Common myeloid progenitor, CD34-positive (primary cell): ENCODE measurements at places on chromosomes 7 and 10.

GRCh38 chr7:80678707-80679106 is 40.3 kb downstream of the CD36 start:
- H3K27ac ChIP-seq, result no peak overlapping the region
- no peaks in the 10 kb centered on the region for H3K27me3 ChIP-seq
- H3K4me3 ChIP-seq, result no peak overlapping the region
- H3K4me1 ChIP-seq, result no peaks in the 10 kb centered on the region

GRCh38 chr10:13105184-13105583 is 5.2 kb downstream of the OPTN start:
- no peaks in the 10 kb centered on the region for H3K27me3 ChIP-seq
- H3K27ac ChIP-seq, result no peak overlapping the region
- H3K4me3 ChIP-seq, result no peak overlapping the region
- no peak for DNase-seq
- peaks cover 15% of the 10 kb centered on the region for H3K4me1 ChIP-seq

DNA sequence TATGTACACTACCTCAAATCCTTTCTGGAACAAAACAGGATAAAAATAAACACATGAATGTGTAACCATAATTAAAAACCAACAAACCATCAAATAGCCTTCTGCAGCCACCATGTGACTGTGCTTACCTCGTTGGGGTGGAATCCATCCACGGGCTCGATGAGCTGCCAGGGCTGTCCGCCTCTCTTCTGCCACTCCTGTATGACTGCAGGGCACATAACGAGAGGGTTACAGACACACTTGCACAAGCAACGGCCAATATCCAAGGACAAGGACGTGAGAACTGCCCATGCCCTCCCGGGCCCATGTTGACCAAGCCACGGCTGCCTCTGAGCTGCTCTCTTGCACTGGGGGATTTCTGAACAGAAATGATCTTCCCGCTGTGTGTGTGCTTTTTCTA is 132.2 kb downstream of the ANLN start:
- no peaks in the 10 kb centered on the region for H3K27me3 ChIP-seq
- no peaks in the 10 kb centered on the region for H3K36me3 ChIP-seq
- peaks cover 9% of the 10 kb centered on the region for H3K4me1 ChIP-seq
- no peak overlapping the region for H3K27ac ChIP-seq
- H3K4me3 ChIP-seq, result no peak overlapping the region

DNA sequence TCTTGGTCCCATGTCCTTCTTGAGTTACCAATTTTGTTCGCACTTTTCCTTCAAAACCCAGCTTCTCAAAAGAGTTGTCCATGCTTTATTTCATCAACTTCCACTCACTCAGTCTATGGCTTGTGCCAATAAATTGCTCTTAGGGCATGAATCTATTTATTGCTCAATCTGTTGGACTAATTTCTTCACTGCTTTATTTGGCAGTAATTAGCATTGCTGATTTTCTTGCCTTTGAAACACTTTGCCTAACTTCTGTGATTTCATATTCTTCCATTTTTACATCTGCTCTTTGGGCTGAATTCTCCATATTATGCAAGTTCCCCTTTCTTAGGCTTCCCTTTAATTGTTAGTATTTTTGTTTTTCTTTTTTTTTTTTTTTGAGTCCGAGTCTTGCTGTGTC is 16.8 kb downstream of the DLD start:
- H3K27ac ChIP-seq, result no peak overlapping the region
- no peaks in the 10 kb centered on the region for H3K27me3 ChIP-seq
- DNase-seq, result no peak
- peaks cover 80% of the 10 kb centered on the region for H3K36me3 ChIP-seq
- H3K4me1 ChIP-seq, result no peaks in the 10 kb centered on the region
- no peak overlapping the region for H3K4me3 ChIP-seq

DNA sequence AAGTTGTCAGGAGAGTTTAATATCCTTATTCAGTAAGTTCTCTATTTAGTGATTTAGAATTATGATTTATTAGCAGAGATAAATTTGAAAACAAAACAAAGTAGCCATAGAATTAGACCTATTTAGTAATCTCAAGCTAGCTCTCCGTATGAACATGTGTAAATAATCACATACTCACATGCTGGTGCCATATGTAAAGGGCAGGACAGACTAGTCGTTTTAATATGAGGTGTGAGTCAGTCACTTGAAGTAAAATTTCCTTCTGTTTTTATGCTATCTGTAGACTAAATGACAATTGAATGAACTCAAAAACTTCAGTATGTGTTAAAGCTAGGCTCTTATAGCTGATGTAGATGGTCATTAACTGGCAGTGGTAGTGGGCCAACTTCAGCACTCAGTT is 67.1 kb downstream of the WAC start:
- no peaks in the 10 kb centered on the region for H3K27me3 ChIP-seq
- no peak overlapping the region for H3K27ac ChIP-seq
- no peak for DNase-seq
- peaks cover 12% of the 10 kb centered on the region for H3K36me3 ChIP-seq
- no peaks in the 10 kb centered on the region for H3K4me1 ChIP-seq
- H3K4me3 ChIP-seq, result no peak overlapping the region
